ENCODE measurements at places on chromosomes 3 and 15. TPM values are rescaled to one million over a fixed set of nuclear protein-coding genes. Genes with fewer than 3 reads are reported as not detected.

Gene TMEM266
- total RNA-seq, result 0.06 TPM

Gene ASB14
- total RNA-seq, result under 0.01 TPM

Gene BCL2A1
- total RNA-seq, result 0.26 TPM

Gene SPTBN5
- 0.53 TPM for total RNA-seq

Gene GOLGA6D
- not detected for total RNA-seq

Gene TYRO3
- 9.8 TPM for total RNA-seq

Gene CD47
- total RNA-seq, result 93.0 TPM

Gene FBXO45
- 7.1 TPM for total RNA-seq

Gene LMOD3
- total RNA-seq, result not detected

Gene RBMS3
- 93.7 TPM for total RNA-seq

Gene ADGRG7
- total RNA-seq, result 52.7 TPM

Gene ACOX2
- total RNA-seq, result 25.6 TPM

Gene PGBD4
- total RNA-seq, result 2.2 TPM

Gene ZPLD1
- total RNA-seq, result 0.26 TPM

Gene ZBBX
- total RNA-seq, result not detected

Gene CFAP100
- not detected for total RNA-seq

Gene SLC28A1
- not detected for total RNA-seq

Gene GDPGP1
- total RNA-seq, result 8.3 TPM

Gene ST3GAL6
- 4.9 TPM for total RNA-seq

Gene GUCA1C
- not detected for total RNA-seq

Gene PAQR9
- 0.25 TPM for total RNA-seq

Gene GTF2E1
- 14.8 TPM for total RNA-seq

Gene LARP6
- total RNA-seq, result 49.7 TPM

Gene C3orf49
- not detected for total RNA-seq

Gene ZNF280D
- total RNA-seq, result 25.9 TPM

Gene IL16
- total RNA-seq, result 0.40 TPM

Gene PLOD2
- 131 TPM for total RNA-seq

Gene CASR
- not detected for total RNA-seq

Gene ALPK3
- total RNA-seq, result 1.1 TPM

Measured in aortic smooth muscle cell (primary cell).